EL (cell line): ENCODE measurements at places on chromosomes 5 and 9.

DNA sequence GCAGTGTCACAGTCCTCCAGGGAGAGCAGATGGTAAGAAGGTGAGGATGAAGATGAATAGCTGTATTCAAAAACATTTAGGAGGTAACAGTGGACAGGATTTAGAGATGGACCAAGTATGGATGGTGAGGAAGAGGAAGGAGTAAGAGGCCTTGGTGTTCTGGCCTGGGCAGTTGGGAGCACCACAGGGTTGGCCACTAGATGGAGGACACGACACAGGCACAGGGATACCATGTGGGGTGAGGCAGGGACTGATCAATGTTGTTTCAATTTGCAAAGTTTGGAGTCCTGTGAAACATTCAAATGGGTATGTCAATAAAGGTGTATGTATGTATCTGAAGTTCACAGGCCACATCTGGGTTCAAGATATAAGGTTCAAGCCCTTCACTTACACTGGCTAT lies 141.1 kb upstream of the RASEF start:
- no peak for DNase-seq

- DNase-seq, result no peak
These were observed 137.0 kb downstream of the PAX5 start for GRCh38 chr9:36897019-36897418.

DNA sequence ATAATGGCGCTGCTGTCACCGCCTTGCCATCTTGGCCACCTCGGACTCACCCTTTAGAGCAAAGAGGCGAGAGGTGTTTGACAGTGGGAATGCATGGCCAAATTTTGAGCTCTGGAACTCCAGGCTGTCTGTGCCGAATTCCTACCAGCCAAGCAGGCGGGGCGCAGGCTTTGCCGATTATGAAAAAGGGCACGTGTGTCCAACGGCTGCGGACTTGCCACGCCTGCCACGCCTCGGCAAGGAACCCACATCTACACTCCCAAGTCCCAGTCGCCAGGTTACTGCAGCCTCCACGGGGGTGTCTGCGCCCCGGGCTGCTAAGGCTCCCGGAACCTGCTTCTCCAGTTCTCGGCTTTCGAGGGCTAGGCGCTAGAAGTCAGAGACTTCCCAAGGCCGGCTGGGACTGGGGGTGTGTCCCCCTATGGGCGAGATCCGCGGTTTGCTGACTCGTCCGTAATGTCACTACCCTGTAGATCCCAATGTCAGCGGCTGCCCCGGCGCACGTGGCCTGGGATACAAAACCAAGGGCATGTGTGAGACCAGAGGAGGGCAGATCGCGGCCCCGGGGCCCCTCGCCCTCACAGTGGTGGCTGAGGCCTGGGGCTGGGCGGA lies 2.8 kb downstream of the NPR3 start:
- peak; percentile 68 for DNase-seq

GRCh38 chr5:76942581-76942980 lies 10.3 kb upstream of the CRHBP start:
- peak; percentile 93 for DNase-seq

- peak; percentile 92 for DNase-seq
These were observed 22.6 kb upstream of the MAMDC2 start for GRCh38 chr9:70020991-70021571.

GRCh38 chr9:13758936-13759335 lies 479.4 kb upstream of the MPDZ start:
- DNase-seq, result no peak

DNA sequence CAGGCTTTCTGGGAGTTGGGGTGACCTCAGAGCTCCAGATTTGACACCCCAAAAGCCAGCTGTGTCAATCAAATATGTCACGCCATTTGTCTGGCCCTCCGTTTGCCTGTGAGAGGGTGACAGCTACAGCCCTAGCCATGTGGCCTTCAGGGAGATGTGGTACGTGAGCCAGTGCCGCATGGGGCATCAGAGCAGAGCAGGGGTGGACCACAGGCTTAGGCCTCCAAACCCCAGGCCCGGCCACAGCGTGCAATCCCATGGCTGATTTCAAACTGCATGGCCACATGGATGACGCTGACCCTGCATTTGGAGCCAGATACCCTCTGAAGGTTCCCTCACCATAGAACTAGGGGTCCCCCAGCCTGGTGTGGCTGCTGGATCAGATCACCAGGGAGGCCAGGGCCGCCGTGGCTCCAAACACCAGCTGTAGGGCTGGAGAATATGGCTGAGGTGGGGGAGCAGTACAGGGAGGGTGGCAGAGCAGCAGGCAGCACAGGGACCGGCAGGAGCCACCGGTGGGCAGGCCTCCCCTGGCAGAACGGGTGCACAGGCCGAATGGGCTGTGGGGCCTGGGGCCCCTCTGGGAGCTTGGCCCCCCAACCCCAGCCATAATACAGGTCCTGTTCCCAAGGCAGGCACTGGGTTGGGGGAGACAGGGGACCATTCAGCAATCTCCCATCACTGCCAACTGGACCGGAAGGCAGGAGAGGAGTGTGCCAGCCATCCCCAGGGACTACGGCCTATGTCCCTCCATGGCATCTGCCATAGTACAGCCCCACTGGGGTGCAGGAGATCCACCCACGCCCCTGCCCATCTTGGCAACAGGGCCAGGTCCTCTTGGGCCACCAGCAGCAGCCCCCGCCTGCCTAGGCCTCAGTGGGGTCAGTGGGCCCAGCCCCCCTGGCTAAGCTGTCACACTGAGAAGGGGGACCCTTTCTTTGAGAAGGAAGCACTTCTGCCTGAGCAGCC lies 1.5 kb downstream of the SAPCD2 start:
- no peak for DNase-seq

GRCh38 chr5:58666598-58667581 lies 84.0 kb downstream of the RAB3C start:
- no peak for DNase-seq

DNA sequence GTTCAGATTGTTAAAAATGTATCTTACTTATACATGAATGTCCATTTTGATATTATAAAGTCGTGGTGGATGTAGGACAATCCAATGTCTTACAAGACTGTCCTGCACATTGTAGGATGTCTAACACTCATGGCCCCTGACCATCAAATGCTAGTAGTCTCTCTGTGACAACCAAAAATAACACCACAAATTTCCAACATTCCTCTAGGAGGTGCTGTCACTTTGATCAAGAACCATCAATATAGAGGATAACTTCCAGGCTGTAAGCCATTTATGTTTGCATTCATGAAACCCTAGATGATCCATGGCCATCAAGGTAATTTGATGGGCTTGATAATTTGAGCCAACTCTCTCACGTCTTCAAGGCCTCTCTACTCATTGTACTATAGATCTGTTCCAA lies 20.5 kb upstream of the ZFR start:
- DNase-seq, result no peak

GRCh38 chr9:5832071-5832537 lies 813 bp downstream of the ERMP1 start:
- DNase-seq, result no peak

GRCh38 chr9:135525241-135526088 lies 4.2 kb downstream of the LCN1 start:
- no peak for DNase-seq

- DNase-seq, result no peak
These were observed 8.3 kb downstream of the N4BP3 start for GRCh38 chr5:178121391-178122276.

DNA sequence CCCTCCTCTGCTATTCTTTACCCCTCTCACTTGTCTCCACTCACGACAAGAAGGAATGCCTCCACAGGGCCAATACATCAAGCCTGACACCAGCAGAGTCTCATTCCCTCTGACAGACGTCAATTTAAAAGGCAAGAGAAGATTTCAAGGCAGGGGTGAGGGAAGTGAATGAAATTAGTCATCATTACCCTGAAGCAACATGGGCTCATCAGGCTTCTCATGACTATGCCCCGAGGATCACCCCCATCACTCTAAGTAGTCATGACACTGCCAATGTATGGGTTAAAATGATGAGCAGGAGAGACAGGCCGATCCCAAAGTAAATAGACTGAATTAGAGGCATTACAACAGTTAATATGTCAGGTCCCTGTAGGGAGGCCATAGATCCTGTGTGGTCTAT lies 504.4 kb downstream of the TLE4 start:
- DNase-seq, result peak; percentile 46

DNA sequence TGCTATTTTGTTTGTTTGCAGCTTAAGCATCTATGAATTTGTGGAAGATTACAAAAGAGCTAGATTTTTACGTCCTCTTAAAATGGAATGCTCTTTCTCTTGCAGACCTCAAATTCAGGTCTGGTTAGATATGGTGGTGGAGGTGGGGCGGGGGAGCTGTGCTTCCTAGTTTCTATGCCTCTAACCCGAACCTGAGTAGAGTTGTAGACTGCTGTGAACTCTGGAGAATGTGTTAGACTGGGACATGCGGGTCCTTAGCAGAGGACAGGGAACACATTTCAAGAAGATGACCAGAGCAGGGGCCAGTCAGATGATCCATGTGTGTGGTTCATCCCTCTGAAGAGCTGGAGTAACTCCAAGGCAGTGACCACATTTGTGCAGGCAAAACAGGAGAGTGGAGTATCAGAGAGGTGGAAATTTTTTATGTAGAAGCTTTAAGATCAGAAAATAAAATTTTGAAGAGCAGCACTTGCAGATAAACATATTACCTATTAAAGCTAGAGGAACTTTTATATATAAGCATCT lies 154.9 kb downstream of the FAM174A start:
- DNase-seq, result peak; percentile 38

GRCh38 chr5:126659805-126660482 lies 59.2 kb downstream of the PHAX start:
- no peak for DNase-seq

GRCh38 chr5:75843319-75843718 lies 126.1 kb upstream of the POC5 start:
- DNase-seq, result no peak

- DNase-seq, result no peak
These were observed 33.9 kb downstream of the ZFR start for GRCh38 chr5:32410630-32411029.

- DNase-seq, result no peak
These were observed 54.7 kb downstream of the UBE2QL1 start for GRCh38 chr5:6503342-6503741.

GRCh38 chr5:6736524-6737042 lies 23.4 kb downstream of the TENT4A start:
- no peak for DNase-seq

DNA sequence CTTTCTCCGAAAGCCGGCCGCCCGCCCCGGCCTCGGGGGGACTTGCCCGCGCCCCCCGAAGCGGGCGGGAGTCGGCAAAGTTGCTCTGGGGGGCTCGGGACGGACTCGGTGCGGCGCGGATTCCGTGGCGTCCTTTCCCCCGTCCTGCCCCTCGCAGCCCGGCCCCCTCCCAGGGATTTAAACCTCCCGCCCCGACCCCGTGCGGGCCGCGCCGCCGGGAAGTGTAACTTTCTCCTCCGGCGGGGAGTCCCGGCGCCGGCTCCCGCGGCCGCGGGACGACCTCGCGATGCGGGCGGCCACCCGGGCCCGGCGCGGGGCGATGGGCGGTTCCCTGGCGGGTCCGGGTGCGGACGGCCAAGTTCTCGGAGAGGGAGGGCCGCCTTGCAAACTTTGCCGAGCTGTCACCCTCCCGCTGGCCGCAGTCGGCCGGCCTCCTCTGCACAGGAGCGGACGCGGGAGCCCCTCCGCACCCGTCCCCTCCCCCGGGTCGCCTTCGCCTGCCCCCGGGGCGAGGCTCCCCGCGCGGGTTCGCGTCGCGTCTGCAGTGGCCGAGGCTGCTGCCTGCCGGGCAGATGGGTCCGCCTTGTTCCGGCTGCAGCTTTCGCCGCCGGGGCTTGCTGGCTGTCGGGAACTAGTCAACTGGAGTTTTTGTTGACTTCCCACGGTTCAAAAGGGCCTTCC lies 732 bp downstream of the PBX3 start:
- DNase-seq, result peak; percentile 43
